ENCODE measurements at places on chromosomes 5 and 9. TPM values are rescaled to one million over a fixed set of nuclear protein-coding genes. Genes with fewer than 3 reads are reported as not detected.

- no peaks in the 10 kb centered on the region for H3K4me1 ChIP-seq
- no peak overlapping the region for H3K4me3 ChIP-seq
- H3K36me3 ChIP-seq: no peaks in the 10 kb centered on the region
- no peaks in the 10 kb centered on the region for H3K27me3 ChIP-seq
- no peak for DNase-seq
Measured at GRCh38 chr5:135073761-135074345, 39.8 kb upstream of the PITX1 start.

- H3K4me1 ChIP-seq: no peaks in the 10 kb centered on the region
- H3K36me3 ChIP-seq: no peaks in the 10 kb centered on the region
- no peak for DNase-seq
- H3K27me3 ChIP-seq: no peaks in the 10 kb centered on the region
- H3K27ac ChIP-seq: no peak overlapping the region
- no peak overlapping the region for H3K4me3 ChIP-seq
Measured at GRCh38 chr5:129245489-129245888, 150.9 kb downstream of the ISOC1 start.

GRCh38 chr9:132108728-132109127, 29.1 kb upstream of the MED27 start:
- peaks cover 94% of the 10 kb centered on the region for H3K27me3 ChIP-seq
- no peaks in the 10 kb centered on the region for H3K36me3 ChIP-seq
- no peak overlapping the region for H3K27ac ChIP-seq
- no peak overlapping the region for H3K4me3 ChIP-seq
- no peaks in the 10 kb centered on the region for H3K4me1 ChIP-seq

DNA sequence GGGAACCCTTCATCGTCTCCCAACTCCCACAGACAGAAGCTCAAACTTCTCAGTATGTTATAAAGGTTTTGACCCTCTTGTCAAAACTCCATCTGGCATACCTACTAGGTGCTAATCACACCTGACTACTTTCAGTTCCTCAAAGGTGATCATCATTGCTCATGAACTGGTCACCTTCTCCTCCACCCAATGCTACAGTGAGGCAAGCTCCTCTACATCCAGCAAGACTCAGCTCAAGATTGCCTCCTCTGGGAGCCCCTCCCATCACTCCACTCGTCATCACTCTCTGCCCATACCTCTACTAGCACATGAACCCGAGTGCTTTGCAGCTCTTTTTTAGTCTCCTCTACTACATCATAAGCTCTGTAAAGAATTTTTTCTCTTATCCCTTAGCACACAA, 102.4 kb downstream of the LPAR1 start:
- no peak overlapping the region for H3K4me3 ChIP-seq
- no peak for DNase-seq
- H3K27ac ChIP-seq: no peak overlapping the region
- no peaks in the 10 kb centered on the region for H3K4me1 ChIP-seq

DNA sequence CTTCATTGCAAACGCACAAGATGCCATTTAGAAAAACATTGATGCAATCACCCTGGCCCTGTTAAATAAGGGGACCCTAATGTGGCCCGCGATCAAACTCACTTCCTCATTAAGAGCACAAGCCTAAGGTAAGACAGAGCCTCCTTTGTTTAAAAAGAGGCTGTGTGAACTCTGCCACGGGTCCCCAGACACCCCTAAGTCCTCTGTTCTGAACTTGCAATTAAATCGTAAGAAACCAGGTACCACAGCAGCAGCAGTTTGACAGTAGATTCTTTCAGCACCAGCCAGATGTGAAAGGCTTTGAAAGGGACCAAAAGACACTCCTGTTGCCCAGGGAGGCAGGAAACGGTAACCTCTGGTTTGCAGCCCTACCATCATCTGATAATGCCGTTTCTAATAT, 346.3 kb downstream of the TMEM167A start:
- H3K36me3 ChIP-seq: no peaks in the 10 kb centered on the region
- H3K27me3 ChIP-seq: no peaks in the 10 kb centered on the region
- DNase-seq: no peak
- peaks cover 8% of the 10 kb centered on the region for H3K4me1 ChIP-seq

DNA sequence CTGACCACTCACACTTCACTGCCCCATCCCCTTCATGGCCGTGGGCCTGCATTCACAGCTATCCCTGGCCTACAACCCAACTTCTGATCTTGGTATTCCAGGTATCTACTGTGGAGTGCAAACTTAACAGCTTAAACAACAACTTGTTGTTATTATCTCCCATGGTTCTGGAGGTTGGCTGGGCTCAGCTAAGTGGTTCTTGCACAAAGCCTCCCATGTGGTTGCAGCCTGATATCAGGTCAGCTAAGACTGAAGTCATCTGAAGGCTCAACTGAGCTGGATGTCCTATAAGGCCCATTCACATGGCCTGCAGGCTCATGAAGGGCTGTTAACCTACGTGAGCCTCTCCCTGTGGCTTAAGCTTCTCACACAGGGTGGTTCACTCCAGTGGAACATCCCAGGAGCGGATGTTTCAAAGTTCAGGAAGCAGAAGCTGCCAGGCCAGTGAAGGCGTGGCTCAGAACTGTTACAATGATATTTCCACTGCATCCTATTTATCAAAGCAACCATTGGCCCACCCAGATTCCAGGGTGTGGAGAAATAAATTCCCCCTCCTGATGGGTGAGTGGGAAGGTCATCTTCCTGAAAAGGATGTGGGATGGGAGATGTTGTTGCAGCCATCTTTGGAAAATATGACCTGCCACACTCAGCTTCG, 30.0 kb upstream of the TRIO start:
- H3K36me3 ChIP-seq: no peaks in the 10 kb centered on the region
- no peak overlapping the region for H3K4me3 ChIP-seq
- H3K27me3 ChIP-seq: no peaks in the 10 kb centered on the region
- H3K4me1 ChIP-seq: peaks cover 10% of the 10 kb centered on the region
- no peak for DNase-seq

DNA sequence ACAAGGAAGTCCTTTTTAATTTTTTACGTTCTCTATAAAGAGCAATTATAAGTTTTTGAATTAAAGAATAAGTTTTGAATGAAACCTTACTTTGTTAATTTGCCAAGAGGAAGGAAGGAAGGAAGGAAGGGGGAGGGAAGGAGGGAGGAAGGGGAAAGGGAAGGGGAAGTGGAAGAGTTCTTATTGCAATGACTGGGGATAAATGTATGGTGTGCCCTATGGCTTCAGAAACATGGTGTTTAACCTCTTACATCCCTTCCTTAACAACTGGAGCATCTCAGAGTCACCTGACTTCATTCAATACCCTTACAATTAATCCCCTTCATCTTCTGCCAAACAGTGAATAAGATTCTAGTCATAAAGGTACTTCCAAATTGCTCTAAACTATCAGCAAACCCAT, 16.0 kb downstream of the CEMIP2 start:
- H3K27ac ChIP-seq: no peak overlapping the region
- H3K4me3 ChIP-seq: no peak overlapping the region
- no peak for DNase-seq
- H3K36me3 ChIP-seq: peaks cover 22% of the 10 kb centered on the region
- H3K4me1 ChIP-seq: peaks cover 12% of the 10 kb centered on the region

DNA sequence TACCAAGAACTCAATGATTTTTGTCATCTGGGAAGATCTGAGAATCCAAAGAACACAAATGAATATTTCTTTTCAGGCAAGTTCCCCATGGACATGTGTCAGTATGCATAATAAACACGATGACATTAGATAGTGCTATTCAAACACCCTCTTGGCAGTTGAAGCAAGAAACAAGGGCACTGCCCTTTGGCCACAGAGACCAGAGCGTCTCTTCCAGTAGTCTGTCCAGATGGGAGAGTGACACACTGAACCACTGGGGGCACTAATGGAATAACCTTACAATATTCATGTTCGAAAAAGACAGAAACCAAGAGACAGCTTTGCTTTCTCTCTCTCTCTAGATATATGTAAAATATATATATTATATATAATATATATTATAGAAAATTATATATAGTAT, 301.9 kb downstream of the CTNND2 start:
- H3K4me1 ChIP-seq: no peaks in the 10 kb centered on the region
- H3K4me3 ChIP-seq: no peak overlapping the region
- H3K27me3 ChIP-seq: no peaks in the 10 kb centered on the region

DNA sequence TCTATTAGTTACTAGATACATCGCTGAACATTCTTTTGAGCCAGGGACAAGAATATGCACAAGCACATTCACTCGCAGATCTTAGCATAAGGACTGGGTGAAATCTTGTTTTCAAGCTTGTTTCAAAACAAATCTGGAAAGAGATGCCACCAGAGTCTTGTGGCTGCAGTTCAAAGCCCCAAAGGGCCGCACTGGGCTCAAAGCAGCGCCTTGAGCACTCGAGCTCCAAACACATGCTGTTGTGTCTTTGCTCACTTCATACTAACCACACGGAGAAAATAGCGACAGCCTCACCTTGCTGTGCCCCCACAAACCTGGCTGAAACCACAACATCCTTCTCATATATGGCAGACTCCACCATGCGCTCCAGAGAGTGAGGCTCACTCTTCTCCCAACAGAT, 34.2 kb upstream of the IL7R start:
- no peak overlapping the region for H3K4me3 ChIP-seq
- H3K36me3 ChIP-seq: no peaks in the 10 kb centered on the region
- DNase-seq: no peak
- H3K27me3 ChIP-seq: 0 out of 2 replicates have a peak, but pooled peaks cover 9% of the 10 kb centered on the region
- no peak overlapping the region for H3K27ac ChIP-seq
- H3K4me1 ChIP-seq: no peaks in the 10 kb centered on the region

GRCh38 chr9:130421154-130421801, 23.5 kb upstream of the ASS1 start:
- no peak for DNase-seq
- H3K36me3 ChIP-seq: no peaks in the 10 kb centered on the region
- no peak overlapping the region for H3K27ac ChIP-seq
- no peak overlapping the region for H3K4me3 ChIP-seq
- H3K27me3 ChIP-seq: no peaks in the 10 kb centered on the region

GRCh38 chr9:38652044-38652443, 31.6 kb upstream of the ANKRD18A start:
- H3K36me3 ChIP-seq: no peaks in the 10 kb centered on the region
- no peak for DNase-seq
- no peaks in the 10 kb centered on the region for H3K27me3 ChIP-seq
- no peaks in the 10 kb centered on the region for H3K4me1 ChIP-seq
- H3K4me3 ChIP-seq: no peak overlapping the region

DNA sequence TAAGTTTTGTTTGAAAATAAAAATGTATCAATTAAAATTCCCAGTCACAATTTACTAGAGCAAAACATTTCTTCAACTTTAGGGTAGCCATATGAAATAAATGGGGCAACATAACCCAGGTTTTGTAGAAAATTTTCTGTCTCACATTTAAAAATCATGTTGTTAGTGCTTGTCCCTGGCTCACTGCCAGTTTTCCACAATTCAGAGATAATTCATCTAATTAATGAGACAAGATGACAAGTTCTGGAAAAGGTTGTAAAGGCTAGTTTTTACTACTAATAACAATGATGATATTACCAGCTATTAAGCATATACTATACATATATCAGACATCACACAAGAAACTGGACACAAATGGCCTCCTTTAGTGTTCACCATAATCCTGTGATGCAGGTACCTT, 45.9 kb downstream of the MEGF9 start:
- DNase-seq: no peak
- no peak overlapping the region for H3K4me3 ChIP-seq
- H3K4me1 ChIP-seq: no peaks in the 10 kb centered on the region
- 0 out of 2 replicates have a peak, but pooled peaks cover 5% of the 10 kb centered on the region for H3K36me3 ChIP-seq
- no peak overlapping the region for H3K27ac ChIP-seq
- no peaks in the 10 kb centered on the region for H3K27me3 ChIP-seq

GRCh38 chr5:33975852-33976251, 8.6 kb downstream of the SLC45A2 start:
- no peaks in the 10 kb centered on the region for H3K4me1 ChIP-seq
- no peak overlapping the region for H3K27ac ChIP-seq
- H3K27me3 ChIP-seq: no peaks in the 10 kb centered on the region
- no peak for DNase-seq
- no peaks in the 10 kb centered on the region for H3K36me3 ChIP-seq

GRCh38 chr9:136237486-136238341, 7.9 kb downstream of the QSOX2 start:
- H3K4me1 ChIP-seq: no peaks in the 10 kb centered on the region
- no peaks in the 10 kb centered on the region for H3K36me3 ChIP-seq
- no peak for DNase-seq
- H3K27me3 ChIP-seq: no peaks in the 10 kb centered on the region
- H3K4me3 ChIP-seq: no peak overlapping the region
- no peak overlapping the region for H3K27ac ChIP-seq

DNA sequence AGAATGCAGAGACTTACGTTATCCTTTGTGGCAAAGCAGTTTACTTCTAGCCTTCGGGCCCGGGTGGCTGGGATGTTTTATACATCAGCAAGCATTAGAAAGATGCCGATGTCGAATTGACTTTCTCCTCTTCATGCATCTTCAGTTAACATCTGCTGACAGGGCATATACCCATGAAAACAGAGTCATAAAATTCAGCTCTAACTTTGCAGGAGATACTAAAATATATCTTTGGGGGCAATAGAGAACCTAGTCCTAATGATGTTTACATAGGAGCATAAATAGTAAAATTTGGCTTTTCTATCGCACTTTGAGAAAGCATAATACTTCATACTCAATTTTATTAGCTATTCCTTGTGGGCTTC, 247.9 kb downstream of the PRELID2 start:
- peaks cover 16% of the 10 kb centered on the region for H3K4me1 ChIP-seq
- no peak overlapping the region for H3K4me3 ChIP-seq
- DNase-seq: no peak
- H3K27me3 ChIP-seq: no peaks in the 10 kb centered on the region

- peaks cover 34% of the 10 kb centered on the region for H3K27me3 ChIP-seq
- DNase-seq: no peak
- no peak overlapping the region for H3K4me3 ChIP-seq
- no peaks in the 10 kb centered on the region for H3K36me3 ChIP-seq
- no peak overlapping the region for H3K27ac ChIP-seq
- H3K4me1 ChIP-seq: no peaks in the 10 kb centered on the region
Measured at GRCh38 chr9:114925672-114926071, 4.7 kb downstream of the TNFSF8 start.

Gene SNX2
- total RNA-seq: 36.7 TPM

Gene EQTN
- not detected for total RNA-seq

Gene CD72
- total RNA-seq: 4.1 TPM

Gene DOCK8
- 8.1 TPM for total RNA-seq

Gene NMUR2
- total RNA-seq: not detected

Gene CRHBP
- total RNA-seq: not detected

Gene GBGT1
- total RNA-seq: 1.2 TPM

Gene CDX1
- total RNA-seq: not detected

Gene TRIM7
- total RNA-seq: 10.4 TPM

Gene ACTL7A
- total RNA-seq: not detected

Gene FBP2
- total RNA-seq: not detected

Gene SYNPO
- total RNA-seq: 1.8 TPM
